Inflammatory macrophage (primary cell): ENCODE measurements at places on chromosomes 5 and 9.

DNA sequence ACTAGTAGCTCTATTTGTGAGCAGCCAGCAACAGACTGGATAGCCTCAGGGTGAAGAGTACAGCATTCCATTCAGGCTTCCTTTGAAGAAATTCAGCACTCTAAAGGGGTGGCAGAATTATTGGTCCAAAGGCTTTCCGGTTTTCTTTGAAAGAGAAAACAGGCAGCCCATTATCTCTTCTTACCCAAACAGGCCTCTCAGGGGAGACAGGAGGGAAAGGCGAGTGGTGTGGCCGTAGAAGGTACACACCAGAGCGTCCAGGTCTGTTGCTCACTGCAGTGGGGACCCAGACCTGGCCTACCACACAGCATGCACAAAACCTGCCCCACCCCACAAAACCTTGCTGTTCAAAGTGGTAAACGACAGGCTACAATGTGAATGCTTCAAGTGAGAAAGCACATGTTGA lies 83.3 kb downstream of the ZNF608 start:
- no peak for DNase-seq

GRCh38 chr5:176596689-176597416 lies 13.1 kb downstream of the GPRIN1 start:
- peak; percentile 31 for DNase-seq

- DNase-seq, result peak; percentile 50
Observed at GRCh38 chr5:66859526-66859925, 263.3 kb downstream of the MAST4 start.

GRCh38 chr9:121962421-121962820 lies 130.7 kb downstream of the TTLL11 start:
- no peak for DNase-seq
